Neural progenitor cell (in vitro differentiated cells): ENCODE measurements at places on chromosomes 2 and 18.

- DNase-seq, result no peak
- H3K4me1 ChIP-seq, result no peaks in the 10 kb centered on the region
- H3K4me3 ChIP-seq, result no peak overlapping the region
- H3K27ac ChIP-seq, result no peak overlapping the region
- no peaks in the 10 kb centered on the region for H3K27me3 ChIP-seq
Measured at GRCh38 chr2:238632181-238633060, 205.7 kb downstream of the ASB1 start.

DNA sequence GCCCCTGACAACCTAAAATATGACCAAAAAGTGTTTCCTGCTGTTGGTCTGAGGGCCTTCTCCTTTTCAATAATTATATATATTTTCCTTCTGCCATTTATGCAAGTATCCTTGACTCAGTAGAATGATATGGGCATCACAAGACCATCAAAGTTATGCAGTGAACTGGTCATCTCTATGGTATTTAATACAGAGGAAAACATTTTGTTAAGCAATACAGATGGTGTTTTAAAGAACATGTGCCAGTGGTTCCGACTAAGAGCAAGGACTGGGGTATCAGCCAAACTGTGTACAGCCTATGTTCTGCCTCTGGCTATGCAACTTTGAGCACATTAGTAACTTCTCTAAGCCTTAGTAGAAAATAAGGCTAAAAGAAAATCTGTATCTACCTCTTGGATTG lies 179.0 kb downstream of the TRABD2A start:
- H3K27me3 ChIP-seq, result no peaks in the 10 kb centered on the region
- no peaks in the 10 kb centered on the region for H3K36me3 ChIP-seq
- H3K27ac ChIP-seq, result no peak overlapping the region

- no peak overlapping the region for H3K4me3 ChIP-seq
- no peak for DNase-seq
- H3K27me3 ChIP-seq, result no peaks in the 10 kb centered on the region
- no peaks in the 10 kb centered on the region for H3K4me1 ChIP-seq
- H3K36me3 ChIP-seq, result no peaks in the 10 kb centered on the region
- no peak overlapping the region for H3K27ac ChIP-seq
Measured at GRCh38 chr2:86510436-86510933, 52.8 kb downstream of the CHMP3 start.

DNA sequence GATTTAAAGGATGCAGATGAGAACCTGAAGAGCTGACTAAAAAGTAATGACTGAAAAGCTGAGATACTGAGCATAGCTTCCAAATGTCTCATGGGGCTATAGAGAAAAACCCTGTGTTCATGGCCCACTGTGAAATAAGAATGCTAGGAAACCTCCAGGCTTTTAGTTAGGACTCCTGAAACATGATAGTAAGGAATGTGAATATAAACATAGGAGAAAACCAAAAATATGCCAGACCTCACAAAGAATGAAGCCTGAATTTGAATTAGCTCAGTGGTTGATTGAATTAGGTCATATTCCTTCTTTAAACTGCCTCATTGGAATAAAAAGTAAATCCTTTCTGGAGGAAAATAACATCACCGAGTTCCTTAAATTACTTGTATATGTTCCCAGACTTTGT lies 194.5 kb upstream of the NXPH2 start:
- H3K27me3 ChIP-seq, result no peaks in the 10 kb centered on the region
- no peak overlapping the region for H3K4me3 ChIP-seq
- H3K27ac ChIP-seq, result no peak overlapping the region
- DNase-seq, result no peak
- no peaks in the 10 kb centered on the region for H3K36me3 ChIP-seq
- H3K4me1 ChIP-seq, result no peaks in the 10 kb centered on the region

DNA sequence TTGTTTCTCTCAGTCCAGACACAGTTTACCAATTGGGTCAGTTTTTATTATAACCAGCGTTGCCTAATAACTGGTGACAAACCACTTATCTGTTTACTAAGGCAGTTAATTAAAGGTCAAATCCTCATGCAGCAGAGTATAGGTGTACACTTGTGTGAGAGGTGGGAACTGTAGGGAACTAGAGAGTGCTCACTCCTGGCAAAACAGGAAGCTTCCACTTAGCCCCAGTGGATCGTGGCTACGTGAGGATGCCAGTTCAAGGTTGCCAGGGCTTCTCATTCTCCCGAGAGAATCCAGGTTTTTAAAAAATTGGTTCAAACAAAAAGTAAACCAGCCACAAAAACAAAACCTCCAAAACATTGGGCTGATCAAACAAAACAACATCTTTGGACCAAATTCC lies 8.1 kb downstream of the CYBRD1 start:
- no peak for DNase-seq
- H3K27me3 ChIP-seq, result no peaks in the 10 kb centered on the region
- no peaks in the 10 kb centered on the region for H3K36me3 ChIP-seq

DNA sequence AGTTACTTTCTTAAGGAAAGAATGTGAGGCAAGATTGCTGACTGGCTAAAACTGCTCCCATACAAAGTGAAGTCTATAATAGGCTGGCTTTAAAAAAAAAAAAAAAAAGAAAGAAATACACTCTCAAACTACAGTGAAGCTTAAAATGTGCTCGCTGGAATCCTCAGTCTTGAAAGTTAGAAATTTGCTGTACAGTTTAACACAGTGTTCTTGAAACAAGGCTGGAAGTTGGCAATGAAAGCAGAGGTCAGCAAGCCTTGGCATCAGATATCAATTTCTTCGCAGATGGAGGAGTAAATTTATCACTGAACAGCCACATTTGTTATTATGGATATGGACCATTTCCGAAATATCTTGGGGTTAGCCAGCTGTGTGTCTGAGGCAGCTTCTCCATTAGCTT lies 392.9 kb downstream of the ZNF516 start:
- no peaks in the 10 kb centered on the region for H3K27me3 ChIP-seq
- H3K36me3 ChIP-seq, result no peaks in the 10 kb centered on the region
- no peaks in the 10 kb centered on the region for H3K4me1 ChIP-seq
- H3K27ac ChIP-seq, result no peak overlapping the region
- DNase-seq, result no peak
